ENCODE measurements at places on chromosomes 2 and 18.

GRCh38 chr2:200702646-200703118 lies 109.0 kb upstream of the BZW1 start:
- no peak for DNase-seq

- DNase-seq = no peak
Observed at GRCh38 chr18:9135912-9136314, 668 bp upstream of the ANKRD12 start.

DNA sequence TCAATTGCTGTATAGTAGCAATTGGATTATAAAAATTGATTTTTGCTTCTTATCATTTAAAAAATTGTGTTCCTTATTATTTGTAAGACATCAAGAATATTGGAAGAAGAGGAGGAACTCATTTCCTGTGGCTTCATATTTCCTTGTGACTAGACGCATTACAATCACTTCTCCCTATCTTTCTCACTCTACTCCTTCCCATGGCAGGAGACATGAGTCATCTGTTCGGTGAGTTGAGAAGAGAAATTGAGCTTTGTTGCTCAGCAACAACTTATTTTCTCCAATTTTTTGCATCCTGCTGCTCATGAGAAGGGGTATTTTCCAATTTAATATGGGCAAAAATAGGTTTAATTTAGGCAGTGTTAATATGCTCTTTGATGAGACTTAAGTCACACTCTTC lies 1783.9 kb downstream of the SUCLG1 start:
- no peak for DNase-seq

DNA sequence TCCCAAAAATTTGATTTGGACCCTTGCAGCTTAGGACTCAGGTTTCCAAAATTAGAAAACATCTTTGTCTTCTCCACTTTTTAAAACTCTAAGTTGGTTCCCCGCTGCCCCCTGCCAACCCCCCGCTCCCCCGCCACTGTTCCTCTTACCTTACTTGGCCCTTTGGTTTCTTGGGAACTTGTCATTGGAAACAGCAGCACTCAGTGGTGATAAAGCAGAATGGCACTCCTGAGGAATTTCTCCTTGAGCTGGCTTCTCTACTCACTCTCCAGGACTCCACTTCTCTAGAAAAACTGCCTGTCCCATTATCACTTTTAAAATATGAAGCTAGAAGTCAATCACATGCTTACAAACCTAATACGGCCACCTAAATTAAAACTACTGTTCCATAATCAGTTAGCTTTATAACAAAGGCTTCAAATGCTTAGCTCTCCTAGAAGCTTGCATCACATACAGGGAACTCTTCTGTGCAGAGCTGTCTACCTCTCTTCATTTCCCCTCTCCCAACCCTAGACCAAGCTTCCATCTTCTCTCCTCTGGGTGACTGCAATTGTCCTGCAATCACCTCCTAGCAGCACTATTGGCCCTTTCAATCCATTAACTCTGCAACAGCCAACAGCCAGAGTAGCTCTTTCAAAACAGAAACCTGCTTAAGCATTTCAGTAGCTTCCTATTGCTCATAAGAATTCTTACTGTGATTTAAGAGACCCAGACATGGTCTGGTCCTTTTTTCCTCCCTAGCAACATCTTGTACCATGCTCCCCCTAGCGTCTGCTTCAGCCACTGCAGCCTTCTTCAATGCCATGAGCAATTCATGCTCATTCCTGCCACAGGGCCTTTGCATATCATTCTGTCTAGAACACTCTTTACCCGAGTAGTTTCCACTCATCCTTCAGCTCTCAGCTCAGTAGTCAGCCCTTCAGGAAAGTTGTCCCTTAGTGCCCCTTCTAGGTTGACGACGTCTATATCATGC lies 15.2 kb upstream of the PLEKHM3 start:
- DNase-seq = peak; percentile 79

DNA sequence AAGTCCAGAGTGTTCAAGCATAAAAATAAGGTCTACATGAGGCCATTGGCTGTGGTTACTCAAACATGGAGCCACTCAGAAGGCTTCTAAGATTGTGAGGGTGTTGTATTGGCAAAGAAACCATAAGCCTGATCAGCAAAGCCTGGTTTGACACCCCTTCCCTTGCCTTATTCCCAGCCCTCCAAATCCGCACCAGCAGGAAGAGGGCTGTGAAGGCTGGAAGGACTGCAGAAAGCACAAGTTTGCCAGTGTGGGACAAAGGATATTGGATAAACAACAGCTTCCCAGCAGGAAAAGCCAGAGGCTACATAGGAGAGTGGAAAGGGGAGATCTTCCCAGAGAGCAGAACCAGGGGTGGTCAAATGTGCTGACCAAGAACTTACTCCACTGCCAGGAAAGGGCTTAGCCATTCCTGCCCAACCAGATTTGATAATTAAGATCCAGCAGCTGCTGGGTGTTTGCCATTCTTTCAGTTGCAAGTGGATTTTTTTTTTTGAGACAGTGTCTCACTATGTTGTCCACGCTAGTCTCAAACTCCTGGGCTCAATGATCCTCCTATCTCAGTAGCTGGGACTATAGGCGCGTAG lies 1.5 kb upstream of the PRKAG3 start:
- DNase-seq = no peak

DNA sequence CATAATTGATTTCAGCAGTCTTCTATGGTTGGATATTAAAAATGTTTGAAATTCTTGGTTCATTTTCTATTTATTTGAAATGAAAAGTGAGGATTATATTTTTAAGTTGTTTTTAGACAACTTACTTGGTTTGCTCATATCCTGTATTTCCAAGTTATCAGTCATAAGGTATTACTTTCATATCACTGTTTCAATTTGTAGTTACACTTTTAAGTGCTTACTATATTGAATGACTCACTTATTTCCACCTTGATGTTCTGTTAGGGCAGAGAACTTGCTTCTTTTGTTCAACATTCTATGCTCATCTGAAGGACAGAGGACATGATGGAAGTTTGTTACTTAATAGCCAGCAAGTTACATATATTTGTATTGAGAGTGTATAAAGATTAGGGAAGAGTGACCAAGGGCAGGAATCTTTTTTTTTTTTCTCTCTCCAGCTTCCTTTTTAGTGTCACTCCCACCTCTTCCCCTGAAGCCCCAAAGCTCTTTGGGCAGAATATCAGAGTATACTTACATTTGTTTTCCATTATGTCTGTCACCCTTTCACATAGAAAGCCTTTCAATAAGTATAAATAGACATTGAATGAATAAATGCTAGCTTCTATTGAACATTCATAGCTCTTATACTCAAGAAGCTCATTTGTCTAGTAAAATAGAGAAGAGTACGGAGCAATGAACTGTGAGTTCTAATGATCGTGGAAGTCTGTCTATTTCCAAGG lies 28.1 kb downstream of the PIK3C3 start:
- no peak for DNase-seq

DNA sequence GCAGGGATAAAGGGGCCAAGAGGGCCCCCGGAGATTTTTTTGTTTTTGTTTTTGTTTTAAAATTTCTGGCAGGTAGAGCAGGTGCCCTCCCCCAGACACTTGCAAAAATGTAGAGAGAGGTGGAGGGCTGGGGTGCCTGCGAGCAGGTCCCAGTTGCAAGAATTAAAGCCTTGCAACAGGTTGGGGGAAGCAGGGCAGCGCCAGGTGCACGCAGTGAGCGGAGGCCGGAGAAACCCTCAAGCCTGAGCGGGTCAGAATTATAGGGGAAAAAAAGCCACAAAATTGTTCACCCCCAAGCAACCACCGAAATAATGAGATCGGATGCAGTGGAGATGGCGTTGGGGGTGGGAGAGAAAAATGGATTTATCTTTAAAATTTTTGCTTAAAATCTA lies 527 bp downstream of the IGFBP5 start:
- DNase-seq = no peak

GRCh38 chr2:207772081-207772843 lies 2.6 kb upstream of the FZD5 start:
- DNase-seq = no peak

- DNase-seq = no peak
Observed at GRCh38 chr18:35289293-35289692, 736 bp downstream of the ZSCAN30 start.

DNA sequence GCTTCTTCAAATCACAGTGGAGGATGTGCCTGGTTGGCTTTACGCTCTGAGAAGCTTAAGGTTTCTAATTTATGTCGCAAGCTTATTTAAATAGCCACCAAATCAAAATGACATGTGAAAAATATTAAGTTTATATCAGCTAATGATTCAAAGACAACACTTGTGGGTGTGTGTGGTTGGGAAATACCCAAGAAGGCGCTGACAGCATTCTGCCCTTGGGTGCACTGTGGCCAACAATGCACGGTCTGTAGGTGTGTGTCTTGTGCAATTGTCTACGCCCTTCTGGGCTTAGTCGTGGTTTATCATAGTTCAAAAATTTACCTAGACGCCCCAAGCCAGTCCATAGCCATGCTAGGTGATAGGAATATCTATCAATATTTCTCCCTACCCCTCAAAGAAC lies 60.9 kb downstream of the KCTD1 start:
- no peak for DNase-seq

DNA sequence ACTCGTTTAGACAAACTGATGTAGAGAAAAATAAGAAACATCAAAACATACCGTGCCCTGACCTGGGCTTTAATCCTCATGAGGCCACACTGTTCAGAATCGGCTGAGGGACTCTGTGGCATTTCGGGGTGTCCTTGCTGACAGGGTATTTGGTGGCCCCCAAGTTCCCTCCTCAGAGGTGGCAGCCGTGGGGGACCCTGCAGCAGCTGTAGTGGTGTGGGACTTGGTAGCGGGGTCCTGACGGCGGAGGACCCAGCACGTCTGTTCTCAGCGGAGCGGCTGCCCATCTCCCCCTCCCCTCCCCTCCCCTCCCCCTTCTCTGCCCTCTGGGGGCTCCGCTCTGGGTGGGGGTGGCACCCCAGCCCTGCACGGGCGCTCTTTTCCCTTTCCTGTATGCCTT lies 18.4 kb downstream of the KCNG2 start:
- no peak for DNase-seq

- DNase-seq = no peak
Observed at GRCh38 chr2:26846334-26847306, 1.3 kb upstream of the DPYSL5 start.

DNA sequence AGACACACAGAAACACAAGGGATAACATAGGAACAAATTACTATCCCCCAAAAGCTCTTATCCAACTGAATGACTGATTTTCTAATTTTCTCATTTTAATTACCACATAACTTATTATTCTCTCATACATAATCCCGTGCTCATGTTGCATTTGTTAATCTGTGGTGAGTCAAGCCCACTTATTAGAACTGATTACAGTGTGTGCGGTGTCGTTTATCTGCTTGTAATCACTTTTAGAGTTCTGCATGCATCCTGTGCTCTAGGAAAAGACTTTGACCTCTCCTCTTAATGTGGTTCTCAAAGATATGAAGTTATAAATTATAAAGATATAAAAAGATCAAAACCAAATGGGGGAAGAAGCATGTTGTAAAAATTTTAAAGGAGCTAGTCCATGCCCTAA lies 29.7 kb downstream of the CNDP1 start:
- DNase-seq = no peak

DNA sequence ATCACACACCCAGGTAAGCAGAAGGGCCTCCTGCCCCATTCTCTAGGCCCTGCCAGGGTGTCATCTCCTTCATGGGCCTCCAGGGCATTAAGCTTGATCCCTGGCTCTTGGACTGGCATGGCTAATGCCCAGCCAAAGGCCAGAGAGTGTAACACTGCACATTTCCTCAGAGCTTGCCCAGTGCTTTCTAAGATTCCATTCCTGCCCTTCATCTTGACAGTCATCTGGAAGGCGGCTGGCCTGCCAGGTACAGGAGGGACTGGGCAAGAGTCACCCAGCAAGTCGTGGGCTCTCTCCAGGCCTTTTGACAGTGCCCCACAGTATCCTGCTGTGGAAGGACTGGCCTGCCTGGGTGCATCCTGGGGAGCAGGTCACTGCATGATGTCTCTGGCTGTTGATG lies 268.9 kb downstream of the HAUS1 start:
- no peak for DNase-seq

GRCh38 chr18:49742316-49743116 lies 70.8 kb downstream of the ACAA2 start:
- no peak for DNase-seq

DNA sequence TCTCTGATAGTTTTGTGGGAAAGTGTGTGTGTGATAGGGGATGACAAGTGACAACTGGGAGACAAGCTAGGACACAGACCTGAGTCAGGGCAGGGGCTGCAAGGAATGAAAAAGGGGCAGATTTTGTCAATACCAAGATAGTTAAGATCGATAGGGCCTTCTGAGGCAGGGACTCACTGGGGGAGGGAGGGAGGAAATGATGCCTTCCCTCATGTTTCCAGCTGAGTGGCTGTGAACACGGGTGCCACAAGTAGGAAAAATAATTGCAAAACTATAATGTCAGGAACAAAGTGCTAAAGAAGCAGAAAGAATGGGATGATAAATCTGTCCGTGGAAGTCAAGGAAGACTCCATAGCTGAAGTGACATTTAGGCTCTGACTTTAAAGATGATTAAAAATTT lies 24.2 kb downstream of the CDH2 start:
- no peak for DNase-seq

DNA sequence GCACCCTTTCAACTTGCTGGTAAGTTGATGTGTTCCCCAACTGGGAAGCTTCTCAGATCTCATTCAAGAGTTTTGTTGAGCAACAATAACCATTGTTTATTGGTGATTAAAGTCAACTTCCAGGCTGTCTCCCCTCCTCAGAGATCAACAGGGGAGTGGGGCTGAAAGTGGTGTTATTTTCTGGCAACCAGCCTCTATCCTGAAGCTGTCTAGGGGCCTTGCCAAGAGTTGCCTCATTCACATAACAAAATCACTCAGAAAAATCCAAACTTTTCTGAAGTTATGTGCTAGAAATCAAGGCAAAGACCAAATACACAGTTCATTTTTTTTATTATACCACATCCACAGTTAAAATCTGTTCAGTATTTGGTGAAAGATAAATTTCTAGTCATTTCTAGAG lies 788.4 kb downstream of the LRRTM4 start:
- DNase-seq = no peak

GRCh38 chr2:20421988-20422370 lies 24.9 kb upstream of the RHOB start:
- DNase-seq = peak; percentile 82

DNA sequence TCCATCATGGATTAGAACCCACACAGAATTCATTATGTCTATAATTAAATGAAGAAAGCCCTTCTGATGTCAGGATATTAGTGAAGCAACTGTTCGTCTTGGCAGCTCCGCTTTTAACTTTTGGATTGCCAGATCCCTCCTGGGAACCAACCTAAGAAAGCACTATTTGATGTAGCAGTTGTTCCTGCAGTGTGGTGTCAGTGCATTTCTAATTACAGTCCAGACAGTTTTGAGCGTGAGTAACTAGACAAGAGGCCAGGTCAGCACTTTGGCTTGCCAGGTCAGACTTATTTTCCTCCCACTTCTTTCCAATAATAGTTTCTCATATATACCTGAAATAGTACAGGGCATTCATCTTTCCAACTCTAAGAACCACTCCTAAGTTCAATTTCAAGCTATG lies 13.8 kb downstream of the NRXN1 start:
- no peak for DNase-seq

GRCh38 chr18:48750485-48751175 lies 200.1 kb downstream of the SMAD7 start:
- no peak for DNase-seq

GRCh38 chr18:10086458-10087210 lies 172.8 kb downstream of the VAPA start:
- no peak for DNase-seq

GRCh38 chr2:161369311-161369710 lies 46.8 kb upstream of the TBR1 start:
- DNase-seq = no peak

GRCh38 chr2:7835693-7836680 lies 845.9 kb upstream of the ID2 start:
- no peak for DNase-seq

Data from tibial nerve (tissue), 4 donors.